Uterus (tissue), 4 donors: ENCODE measurements at places on chromosomes 6 and 20. TPM values are rescaled to one million over a fixed set of nuclear protein-coding genes. Genes with fewer than 3 reads are reported as not detected.

DNA sequence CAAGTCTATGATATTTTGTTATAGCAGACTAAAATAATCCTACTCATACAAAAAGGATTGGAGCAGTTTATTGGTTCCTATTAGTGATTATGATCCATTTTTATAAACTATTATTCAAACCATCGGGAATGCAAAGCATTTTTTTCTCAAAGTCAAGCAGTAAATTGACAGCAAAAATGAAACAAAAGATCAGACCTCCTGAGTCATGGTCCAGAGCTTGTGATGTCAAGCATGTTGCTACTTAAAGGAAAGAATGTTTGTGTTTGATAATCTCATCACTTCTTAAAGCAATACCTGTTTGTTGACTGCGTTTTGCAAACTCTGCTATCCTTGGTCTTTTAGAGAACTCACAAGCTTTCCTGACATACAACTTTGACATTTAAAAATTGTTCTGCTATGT is 204.4 kb downstream of the SAMD5 start:
- DNase-seq: no peak

DNA sequence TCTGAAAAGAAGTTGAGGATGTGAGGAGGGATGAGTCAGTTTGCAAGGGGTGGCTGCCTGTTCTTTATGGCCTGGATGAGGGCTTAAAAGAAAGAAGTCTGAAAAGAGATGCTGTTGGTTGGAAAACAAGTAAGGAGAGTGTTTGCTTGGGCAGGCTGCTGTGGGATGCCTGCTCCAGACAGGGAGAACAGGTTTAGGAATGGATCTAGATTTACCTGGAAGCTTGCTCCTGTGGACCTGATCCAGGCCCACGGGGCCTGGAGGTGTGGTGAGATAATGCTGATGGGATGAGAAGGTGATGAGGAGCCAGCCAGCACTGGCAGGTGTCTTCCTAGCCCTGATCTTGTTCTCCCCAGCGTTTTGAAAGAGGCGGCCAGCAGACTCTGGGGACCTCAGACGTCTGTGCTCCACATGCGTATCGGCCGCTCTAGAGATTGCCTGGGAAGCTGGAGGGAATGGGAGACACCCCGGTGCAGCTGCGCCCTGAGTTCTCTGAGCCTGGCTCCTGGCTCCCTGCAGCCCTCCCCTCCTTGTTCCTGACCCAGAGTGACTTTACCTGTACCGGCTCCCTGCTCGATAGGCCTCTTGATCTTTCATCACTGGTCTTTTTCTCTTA is 331.3 kb downstream of the ZFAND3 start:
- DNase-seq: no peak

DNA sequence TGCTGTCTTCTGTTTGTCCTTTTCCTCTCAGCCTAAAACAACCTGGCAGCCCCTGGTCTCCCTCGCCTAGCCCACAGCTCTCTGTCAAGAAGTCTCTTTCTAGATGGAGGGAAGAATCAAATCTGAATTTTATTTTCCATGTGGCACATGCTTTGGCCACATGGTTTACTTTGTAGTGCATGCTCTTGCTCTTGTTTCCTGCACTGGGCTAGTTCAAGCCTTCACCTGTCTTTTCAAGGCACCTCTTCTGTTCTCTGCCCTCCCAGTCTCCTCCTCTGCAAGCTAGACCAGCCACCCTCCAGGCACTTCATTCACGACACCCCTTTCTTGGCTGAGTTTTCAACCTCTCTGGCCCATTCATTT is 7.6 kb downstream of the PPP1R14C start:
- no peak for DNase-seq

DNA sequence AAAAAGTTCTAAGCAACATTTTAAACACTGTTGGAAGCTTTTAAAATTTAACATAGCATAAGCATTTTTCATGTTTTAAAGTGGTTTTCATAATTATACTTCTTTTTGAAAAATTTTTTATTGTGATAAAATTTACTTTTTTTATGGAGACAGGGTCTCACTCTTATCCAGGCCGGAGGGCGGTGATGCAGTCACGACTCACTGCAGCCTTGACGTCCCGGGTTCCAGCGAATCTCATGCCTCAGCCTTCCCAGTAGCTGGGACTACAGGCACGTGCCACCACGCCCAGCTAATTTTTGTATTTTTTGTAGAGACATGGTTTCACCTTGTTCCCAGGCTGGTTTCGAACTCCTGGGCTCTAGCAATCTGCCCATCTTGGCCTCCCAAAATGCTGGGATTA is 46.1 kb upstream of the TULP4 start:
- DNase-seq: no peak

- DNase-seq: no peak
Observed at GRCh38 chr6:17204533-17204932, 76.6 kb upstream of the RBM24 start.

- DNase-seq: no peak
Observed at GRCh38 chr6:41966961-41967311, 25.3 kb upstream of the CCND3 start.

- DNase-seq: no peak
Observed at GRCh38 chr20:49426873-49427272, 55.6 kb downstream of the KCNB1 start.

DNA sequence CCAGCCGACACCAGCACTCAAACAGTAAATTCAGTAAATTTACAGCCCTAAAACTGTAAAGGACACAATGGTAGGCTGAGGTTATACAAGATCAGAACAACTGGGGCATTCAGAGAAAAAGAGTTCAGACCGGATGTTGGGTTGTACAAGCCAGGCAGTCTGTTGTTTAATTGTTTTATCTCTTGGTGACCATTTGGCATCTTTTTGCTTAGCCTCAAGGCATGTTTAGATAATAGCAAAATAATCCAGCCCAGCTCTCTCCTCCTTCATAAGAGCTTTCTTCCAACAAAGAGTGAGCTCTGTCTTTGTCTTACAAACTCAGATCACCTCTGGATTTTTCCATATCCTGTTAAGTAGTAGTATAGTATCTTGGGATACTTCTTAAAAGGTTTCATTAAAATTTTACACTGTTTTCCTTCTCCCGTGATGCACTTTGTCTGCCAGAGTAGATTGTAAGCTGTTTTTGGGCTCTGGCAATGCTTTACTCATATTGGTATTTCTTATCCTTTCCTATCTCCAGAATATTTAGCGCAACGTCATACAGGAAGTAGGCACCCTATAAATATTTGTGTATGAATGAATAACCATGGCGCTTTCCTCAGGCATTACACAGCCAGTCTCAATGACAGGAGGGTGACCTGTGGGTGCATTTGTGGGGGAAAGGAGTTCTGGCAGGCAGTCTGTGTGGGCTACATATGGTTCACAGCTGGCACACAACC is 35.6 kb upstream of the TRAM2 start:
- no peak for DNase-seq

- no peak for DNase-seq
Observed at GRCh38 chr20:46012921-46013320, 4.2 kb downstream of the MMP9 start.

- no peak for DNase-seq
Observed at GRCh38 chr6:11931296-11932035, 80.6 kb upstream of the HIVEP1 start.

DNA sequence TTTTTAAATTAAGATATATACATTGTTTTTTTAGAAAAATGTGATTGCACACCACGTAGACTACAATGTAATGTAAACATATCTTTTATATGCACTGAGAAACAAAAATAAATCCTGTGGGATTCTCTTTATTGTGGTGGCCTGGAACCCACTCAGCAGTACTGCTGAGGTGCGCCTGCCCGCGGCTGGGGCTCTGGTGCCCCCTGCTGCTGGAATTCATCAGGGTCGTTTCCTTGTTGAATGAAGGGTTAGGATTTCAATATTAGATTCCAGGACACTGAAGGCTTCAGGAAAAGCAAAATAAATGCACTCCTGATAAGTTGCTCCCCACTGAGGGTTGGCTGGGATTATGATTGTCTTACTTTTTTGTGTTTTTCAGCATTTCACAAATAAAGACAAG is 175.8 kb upstream of the GGTLC1 start:
- no peak for DNase-seq

GRCh38 chr6:21438986-21439352 is 154.6 kb upstream of the SOX4 start:
- DNase-seq: no peak

DNA sequence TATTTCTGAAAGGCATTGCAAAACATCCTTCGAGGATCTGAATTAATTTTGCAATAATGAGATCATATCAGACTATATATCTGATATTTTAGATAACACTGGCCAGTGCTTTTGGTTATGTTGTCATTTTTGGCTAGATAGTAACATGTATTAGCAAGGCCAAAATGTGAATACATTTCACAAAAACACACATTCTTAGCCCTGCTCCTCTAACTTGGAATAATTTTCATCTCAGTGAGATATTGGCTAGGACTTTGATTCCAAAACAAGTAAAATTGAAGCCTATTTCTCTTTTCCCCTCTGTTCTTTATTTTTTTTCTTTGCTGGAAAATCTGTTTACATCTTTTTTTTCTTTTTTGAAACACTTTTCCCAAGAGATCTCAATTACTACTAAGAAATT is 466.8 kb upstream of the CDH4 start:
- no peak for DNase-seq

- no peak for DNase-seq
Observed at GRCh38 chr6:133699741-133700385, 189.1 kb upstream of the TCF21 start.

DNA sequence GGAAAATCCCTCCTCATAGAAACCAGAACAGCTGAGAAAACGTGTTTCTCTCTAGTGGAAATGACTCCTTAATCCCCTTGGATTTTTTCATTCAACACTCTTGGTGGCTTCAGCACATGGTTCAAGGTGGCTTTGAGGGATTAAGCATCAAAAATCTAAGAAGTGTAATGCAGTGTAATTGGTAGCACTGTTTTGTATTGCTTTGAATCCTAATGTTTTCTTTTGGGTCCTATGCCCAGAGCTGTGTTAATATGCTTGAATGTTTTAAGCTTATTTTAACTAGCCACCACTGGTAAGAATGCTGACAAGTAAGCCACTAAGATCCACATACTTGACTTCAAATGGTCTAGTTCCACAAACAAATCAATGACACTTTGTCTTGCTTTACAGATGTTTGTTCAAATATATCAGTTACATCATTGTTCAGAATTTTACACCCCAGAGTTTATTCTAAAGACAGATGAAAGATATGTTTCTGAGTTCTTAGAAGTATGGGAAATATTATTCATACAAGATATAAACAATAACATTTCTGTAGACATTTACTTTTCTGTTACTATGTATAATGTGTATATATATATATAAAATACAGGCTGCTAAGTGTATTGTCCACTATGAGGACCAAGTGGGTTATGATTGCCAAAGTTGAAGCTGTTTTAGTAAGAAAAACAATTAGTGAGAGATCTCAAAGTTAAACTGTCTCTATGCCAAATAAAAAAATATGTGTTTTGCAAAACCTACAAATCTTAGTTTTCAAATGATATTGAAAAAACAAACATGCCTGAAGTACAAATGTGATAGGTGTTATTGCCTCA is 220.8 kb downstream of the OGFRL1 start:
- no peak for DNase-seq

DNA sequence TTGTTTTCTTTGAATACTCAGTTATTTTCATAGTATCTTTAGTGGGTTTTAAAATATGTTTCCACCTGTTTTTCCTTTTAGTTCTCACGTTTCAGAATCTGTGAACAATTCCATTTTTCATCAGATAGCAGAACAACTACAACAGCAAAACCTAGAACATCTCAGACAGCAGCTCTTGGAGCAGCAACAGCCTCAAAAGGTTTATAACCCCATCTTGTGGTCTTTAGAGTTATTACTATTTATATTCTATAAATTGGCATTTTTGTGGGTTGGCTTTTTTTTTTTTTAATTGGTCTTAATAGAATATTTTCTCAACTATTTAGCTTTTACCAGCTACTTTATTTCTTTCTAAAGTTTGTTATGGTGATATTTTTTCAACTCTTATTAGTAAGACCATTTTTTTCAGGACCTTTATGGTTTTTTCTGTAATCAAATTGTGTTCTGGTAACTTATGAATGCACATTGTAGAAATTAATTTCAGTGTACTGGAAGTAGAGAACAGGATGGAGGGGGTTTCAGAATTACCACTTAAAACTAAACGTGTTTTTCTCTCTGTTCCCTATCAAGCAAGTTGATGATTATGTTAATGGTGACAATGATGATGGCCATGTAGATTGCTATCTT is 72.2 kb downstream of the SCAF8 start:
- DNase-seq: no peak

DNA sequence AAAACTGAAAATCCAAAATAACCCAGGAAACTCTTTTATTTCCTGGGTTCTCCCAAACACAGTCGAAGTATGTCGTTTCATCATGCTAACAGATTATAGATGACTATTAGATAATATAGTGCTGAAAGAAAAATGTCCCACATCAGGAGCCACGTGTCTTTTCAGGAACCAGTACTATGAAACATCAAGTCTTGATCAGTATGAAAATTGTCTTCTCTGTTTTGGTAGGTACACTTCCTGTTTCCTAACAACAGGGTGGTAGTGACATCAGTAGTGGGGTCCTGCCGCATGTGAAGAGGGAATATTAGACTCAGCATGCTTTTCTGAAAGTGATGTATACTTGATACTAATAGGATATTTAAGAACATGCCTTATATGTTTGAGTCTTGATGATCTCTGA is 136.7 kb downstream of the HIVEP1 start:
- DNase-seq: no peak

GRCh38 chr6:105981002-105981887 is 104.9 kb upstream of the PRDM1 start:
- DNase-seq: no peak

DNA sequence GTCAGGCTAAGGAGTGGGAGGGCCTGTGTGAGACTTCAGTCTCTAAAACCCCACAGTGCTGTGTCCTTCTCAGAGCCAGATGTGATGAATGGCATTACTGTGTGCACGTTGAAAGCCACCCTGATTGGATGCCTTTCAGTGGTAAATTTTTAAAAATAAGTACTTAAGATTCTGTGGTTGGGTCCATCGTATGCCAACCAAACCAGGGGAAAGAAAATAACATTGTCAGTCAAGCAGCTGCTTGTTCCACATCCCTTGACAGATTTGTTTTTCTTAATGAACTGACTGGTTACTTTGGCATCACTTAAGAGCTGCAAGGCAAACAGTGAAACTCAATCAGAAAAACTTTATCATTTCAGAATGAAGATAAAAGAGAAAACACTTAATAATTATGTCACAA is 334.0 kb upstream of the NT5E start:
- no peak for DNase-seq

- DNase-seq: no peak
Observed at GRCh38 chr20:35020108-35020928, 64.7 kb downstream of the MYH7B start.

Gene MLIP
- total RNA-seq: not detected

Gene STX11
- total RNA-seq: 2.9 TPM

Gene KCNQ2
- total RNA-seq: not detected

Gene TREM1
- 0.35 TPM for total RNA-seq

Gene LAMA5
- total RNA-seq: 129 TPM

Gene ATF6B
- total RNA-seq: 32.6 TPM

Gene MAP7
- 6.8 TPM for total RNA-seq

Gene ASIP
- not detected for total RNA-seq

Gene SNAP25
- total RNA-seq: 26.1 TPM

Gene PERP
- 18.4 TPM for total RNA-seq

Gene CFB
- 32.6 TPM for total RNA-seq

Gene TNF
- not detected for total RNA-seq

Gene CENPQ
- total RNA-seq: 1.5 TPM

Gene GCNT2
- 16.2 TPM for total RNA-seq
